ENCODE measurements at places on chromosomes 11 and 22.

GRCh38 chr11:26607725-26608506, 35.9 kb upstream of the MUC15 start:
- ATAC-seq, result no peak

DNA sequence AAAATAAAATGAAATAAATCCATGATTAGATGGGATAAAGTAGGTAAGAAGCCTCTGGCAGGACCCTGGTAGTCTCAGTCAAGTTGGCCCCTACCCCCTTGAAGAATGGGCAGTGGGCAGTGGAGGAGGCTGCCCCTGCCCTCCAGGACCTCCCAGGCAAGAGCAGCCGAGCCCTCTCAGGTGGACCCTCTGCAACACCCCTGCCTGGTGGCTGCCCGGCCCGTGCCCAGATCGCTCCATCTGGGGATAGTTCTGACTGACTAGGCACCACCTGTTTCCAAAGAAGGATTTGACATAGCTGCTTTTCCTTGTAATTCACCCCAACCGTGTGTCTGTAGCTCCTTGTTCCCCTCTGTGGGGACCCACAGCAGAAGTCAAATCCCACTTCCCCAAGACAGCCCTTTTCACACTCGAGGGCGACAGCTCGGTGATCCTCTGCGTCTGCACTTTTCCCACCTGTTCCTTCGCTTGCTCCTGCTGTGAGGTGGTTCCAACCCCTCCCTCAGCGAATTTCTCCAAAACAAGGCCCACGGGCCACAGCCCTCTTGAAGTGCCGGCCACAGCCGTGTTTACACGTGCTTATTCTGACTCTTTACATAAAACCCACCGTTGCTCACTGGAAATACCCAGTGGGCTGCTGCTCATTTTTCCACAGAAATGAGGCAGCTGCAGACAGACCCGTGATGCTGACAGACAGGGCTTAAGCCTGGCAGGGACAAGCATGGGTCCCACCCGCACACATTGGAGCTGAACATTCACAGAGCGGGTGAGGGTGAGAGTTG, 5.5 kb upstream of the TMPRSS13 start:
- ATAC-seq, result no peak

DNA sequence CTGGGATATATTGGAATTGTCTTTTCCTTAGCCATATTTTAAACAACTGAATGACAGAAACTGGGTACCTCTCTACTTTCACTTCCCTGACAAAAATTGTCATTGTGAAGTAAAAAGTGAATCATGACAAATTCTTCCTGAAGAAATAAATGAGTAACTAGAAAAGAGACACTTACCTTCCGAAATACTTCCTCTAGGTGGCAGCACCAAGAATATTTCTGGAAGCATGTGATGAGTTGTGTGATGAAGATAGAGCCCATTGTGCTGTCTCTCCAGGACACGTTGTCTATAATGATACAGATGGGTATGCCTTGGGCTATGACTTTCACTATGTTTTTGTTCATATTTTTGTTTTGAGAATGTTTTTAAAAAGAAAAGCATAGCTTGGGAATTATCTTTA, 21.5 kb downstream of the CASP4 start:
- ATAC-seq, result peak; percentile 63

DNA sequence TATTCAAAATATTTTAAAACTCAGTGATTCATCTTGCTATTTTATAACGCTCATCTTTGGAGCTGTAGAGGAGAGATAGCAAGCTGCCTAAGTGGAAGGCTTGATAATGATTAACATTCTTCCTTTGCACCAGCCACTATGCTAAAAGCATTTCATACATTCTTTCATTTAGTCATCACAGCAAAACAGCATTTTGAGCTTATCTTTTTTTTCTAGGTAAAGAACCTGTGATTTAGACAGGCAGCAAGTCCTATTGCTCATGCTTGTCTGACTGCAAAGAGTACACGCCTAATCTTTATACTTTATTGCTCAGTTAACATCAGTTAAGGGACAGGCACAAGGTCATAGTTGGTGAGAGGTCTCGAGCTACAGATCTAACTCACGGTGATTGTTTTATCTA, 713.1 kb upstream of the ARHGAP42 start:
- ATAC-seq, result no peak

DNA sequence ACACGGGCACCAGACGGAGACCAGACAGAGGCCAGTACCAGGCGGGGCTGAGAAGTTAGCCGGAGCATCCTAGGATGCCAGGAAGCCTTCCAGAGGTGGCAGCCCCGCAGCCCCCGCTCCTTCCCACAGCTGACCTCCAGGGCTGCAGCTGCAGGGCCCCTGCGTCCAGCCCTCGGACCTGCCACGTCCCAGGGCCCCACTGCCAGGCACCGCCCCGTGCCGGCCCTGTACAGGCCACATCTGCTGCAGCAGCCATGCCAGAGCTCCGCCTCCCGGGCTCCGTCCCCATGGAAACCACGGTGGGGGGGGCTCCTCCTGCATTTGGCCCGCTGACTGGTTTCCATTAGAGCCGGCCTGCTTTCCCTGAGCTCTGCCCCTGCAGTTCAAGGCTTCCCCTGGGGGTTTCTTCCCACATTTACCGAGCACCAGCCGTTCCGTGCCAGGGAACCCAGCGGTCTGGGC, 62.5 kb upstream of the PPARA start:
- peak; percentile 30 for ATAC-seq

GRCh38 chr11:37857726-37858125, 1259.7 kb upstream of the RAG2 start:
- no peak for ATAC-seq

DNA sequence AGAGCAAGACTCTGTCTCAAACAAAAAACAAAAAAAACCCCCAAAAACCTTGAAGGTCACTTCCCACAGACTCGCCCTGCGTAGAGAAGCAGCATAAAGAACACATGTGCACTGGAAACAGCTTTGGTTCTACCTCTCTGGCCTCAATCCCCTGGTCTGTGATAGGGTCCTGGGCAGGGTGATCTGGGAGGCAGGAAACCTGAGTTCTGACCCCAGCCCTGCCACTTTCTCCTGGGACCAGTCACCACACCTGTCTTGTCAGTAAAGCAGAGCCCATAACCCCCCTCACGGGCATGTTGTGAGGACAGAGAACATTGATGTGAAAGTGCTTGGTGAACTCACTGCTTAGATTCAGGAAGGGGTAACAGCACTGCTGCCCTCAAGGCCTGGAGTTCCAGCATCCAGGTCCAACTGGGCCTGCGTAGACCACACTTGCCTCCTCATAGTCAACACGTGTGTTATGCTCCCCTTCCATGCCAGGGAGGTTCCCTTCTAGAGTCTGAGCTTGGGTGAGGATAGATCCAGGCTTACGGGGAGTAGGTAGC, 11.4 kb downstream of the UCP2 start:
- ATAC-seq, result no peak

Measured in esophagus mucosa (tissue), 1 donor.